ENCODE measurements at places on chromosomes 7 and 10.

DNA sequence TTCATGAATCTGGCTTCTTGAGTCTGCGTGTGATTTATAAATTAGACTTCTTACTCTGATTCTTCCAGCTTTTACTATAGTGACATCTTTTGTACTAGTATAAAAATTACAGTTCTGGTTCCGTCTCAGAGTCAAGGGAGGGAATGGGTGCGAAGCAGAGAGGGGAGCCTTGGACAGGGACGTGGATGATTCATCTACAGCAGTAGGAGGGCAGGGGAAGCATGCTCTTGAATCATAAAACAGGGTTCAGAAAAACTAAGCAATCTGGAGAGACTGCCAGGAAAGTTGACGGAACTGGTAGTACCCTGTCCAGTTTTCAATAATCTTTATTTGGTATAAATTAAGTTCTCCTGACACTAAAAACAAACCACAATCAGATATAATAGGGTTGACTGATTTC is 58.1 kb downstream of the ITGA8 start:
- DNase-seq: peak; percentile 46

GRCh38 chr7:103915680-103916357 is 73.6 kb downstream of the RELN start:
- no peak for DNase-seq

DNA sequence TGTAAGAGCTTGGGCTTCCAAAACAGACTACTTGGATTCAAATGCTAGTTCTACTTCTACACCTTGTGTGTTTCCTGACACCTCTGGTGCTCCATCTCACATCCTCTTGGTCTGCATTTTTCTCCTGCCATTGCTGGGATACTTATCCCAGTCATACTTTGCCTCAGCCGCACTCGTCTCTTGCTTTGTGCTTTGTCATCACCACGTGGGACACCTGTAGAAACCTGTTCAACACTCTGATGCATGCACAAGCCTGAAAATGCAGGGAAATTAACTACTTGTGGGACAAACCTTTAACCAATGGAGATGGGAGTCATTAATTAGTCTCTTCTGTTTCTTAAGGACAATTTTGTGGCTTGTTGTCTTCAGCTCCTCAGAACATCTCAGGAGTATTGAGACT is 94.2 kb upstream of the PHYHIPL start:
- no peak for DNase-seq

GRCh38 chr10:14579405-14579804 is 195.3 kb downstream of the FAM107B start:
- no peak for DNase-seq

DNA sequence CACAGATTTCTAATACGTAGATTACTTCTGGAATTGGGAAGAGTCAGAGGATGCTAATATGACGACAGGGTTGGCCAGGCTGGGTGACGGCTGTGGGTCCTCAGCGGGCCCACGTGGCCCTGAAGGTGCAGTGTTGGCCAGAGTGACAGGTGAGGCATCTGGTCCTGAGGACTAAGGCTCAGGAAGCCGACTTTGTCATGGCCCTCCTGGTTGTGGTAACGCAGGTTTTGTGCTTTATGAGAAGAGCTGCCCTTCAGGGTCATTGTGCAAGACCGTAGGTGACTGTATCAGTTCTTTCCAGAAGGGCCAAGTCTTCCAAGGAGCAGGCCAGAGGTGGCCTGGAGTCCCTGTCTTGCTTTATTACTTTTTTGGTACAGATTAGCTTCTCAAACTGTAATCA is 2.5 kb downstream of the EIF3B start:
- DNase-seq: no peak

DNA sequence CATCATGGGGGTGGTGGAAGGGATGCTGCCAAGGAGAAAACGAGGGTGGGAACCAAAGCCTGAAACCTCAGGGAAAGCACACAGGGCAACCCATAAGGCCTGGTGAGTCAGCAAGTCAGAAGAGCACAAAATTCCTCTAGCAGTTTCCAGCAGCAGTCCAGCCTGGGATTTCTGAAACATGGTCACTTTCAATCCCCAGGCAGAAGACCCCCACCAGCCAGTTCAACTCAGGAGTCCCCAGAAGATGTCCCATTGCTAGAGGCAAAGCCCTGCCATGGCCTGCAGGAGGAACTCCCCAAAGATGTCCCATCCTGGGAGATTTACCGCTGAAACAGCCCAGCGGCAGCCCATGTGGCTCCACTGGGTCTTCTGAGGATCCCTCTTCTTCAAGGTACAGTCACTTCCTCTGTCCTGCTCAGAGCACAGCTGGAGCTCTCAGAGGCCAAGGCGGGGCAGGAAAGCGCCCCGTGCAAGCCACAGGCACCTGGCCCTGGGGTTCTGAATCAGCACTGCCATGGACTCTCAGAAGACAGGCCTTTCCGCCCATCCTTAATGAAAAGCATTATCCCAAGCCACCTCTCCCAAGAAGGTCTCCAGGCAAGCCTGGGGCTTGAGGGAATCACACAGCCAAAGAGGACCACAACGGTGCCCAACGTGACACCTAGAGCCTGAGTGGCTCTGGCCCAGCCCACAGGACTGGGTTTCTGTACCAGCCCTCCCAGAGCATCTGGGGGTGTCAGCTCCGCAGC is 196.9 kb downstream of the GRID1 start:
- DNase-seq: no peak

- DNase-seq: no peak
Measured at GRCh38 chr10:97087296-97087695, 98.5 kb downstream of the SLIT1 start.

- DNase-seq: no peak
Measured at GRCh38 chr7:17687361-17687760, 252.9 kb downstream of the SNX13 start.

DNA sequence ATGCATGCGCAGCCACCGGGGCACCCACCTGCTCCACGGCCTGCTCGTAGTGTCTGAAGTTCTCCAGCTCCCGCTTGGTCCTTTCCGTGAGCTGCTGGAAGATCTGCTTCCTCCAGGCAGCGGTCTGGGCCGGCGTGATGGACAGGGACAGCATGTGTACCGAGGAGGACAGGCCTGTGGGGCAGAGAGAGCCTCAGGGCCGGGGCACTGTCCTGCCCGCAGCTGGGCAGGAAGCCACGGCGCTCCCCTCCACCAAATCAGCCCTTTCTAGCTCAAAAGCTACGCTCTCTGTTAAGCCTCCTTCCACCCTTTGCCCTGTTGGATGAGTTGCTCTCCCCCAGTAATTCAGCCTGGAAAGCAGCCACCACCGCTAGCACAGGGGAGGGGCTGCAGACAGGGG is 19.2 kb downstream of the TECPR1 start:
- no peak for DNase-seq

- DNase-seq: peak; percentile 76
Measured at GRCh38 chr10:97851341-97852001, 1.8 kb downstream of the GOLGA7B start.

GRCh38 chr10:90718182-90718581 is 139.7 kb downstream of the HTR7 start:
- DNase-seq: no peak

DNA sequence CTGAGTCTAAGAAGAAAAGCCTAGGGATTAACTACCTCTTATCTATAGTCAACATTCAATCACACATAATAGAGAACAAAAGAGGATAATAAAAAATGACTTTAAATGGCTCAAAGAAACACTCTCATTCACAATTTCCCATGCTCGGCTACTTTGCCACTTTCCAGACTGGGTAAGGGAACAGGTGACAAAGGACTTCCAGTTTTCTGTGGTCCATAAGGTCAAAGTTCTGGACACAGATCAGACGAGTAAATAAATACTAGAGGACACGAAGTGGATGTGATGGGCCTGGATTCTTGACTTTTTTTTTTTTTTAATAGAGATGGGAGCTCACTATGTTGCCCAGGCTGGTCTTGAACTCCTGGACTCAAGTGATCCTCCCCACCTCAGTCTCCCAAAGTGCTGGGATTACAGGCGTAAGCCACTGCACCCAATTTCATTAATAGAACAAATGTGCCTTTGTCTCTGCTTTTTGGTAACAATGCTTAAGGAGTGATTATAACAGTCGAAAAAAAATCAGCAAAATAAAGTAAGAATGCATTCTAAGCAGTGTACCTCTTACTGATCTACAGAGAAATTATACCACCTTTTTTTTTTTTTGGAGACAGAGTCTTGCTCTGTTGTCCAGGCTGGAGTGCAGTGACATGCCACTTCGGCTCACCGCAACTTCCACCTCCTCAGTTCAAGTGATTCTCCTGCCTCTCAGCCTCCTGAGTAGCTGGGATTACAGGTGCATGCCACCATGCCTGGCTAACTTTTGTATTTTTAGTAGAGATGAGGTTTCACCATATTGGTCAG is 70.6 kb downstream of the WAPL start:
- DNase-seq: no peak

GRCh38 chr7:22083704-22084240 is 138.1 kb upstream of the CDCA7L start:
- DNase-seq: no peak

DNA sequence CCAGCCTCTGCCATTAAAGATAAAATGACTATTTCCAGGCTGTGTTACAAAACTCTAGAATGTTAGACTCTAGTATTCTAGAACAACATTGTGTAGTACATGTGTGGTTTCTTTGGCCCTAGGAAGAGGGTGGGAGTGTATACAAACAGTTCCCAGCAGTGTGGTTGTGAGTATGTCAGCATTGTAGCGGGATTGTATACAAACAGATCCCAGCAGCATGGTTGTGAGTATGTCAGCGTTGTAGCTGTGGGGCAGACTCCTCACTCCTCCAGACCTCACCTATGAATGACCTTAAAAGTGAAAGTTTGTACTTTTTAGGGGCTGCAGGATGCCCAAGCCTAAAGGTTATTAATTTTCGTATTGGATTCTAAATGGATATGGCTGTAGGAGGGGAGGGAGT is 6.9 kb upstream of the ACSL5 start:
- no peak for DNase-seq

DNA sequence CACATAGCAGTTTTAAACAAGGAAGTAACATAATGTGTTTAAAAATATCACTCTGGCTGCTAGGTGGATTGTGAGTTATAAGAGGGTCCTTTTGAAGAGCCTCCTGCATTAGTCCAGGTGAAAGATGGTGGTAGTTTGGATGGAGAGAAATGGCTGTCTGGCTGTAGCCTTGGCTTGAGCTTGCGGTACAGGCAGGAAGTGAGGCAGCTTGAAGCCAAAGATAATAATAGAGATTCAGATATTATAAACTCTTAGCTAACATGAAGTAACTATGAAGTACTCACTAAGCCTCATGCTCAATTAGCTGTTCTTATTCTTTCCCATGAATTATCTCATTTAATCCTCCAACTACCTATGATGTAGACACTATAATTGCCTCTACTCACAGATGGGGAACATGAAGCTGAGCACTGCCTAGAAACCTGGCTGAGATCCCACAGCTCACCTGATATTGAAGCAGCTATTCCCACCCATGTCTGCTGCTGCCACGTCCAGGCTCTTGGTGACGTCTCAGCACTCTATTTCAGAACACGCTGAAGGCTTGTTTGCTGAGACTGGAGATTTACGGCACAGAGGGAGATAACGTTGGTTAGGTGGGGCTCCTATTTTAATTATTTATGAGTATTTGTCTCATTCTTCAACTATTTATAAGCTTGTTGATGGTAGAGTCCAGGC is 10.4 kb downstream of the C10orf120 start:
- no peak for DNase-seq

- DNase-seq: no peak
Measured at GRCh38 chr10:129932751-129933433, 31.2 kb downstream of the EBF3 start.

DNA sequence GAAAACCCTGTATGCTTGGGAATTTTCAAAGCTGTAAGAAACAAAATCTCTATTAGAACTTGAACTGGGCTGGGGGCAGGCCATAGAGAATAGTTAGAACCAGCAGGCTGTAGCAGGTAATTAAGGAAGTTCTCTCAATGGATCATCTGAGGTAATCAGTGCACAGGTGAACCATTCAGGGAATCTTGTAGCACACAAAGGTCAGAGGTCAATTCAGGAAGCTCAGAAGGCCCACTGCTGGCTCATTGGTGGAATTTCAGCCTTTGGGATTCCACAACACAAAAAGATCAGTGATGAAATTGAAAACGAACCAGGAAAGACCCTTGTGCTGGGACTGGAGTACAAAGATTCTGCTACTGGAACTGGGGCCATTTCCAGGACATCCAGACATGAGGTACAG is 82.0 kb downstream of the TMEM168 start:
- no peak for DNase-seq

GRCh38 chr7:38525857-38526256 is 105.3 kb downstream of the AMPH start:
- DNase-seq: no peak

DNA sequence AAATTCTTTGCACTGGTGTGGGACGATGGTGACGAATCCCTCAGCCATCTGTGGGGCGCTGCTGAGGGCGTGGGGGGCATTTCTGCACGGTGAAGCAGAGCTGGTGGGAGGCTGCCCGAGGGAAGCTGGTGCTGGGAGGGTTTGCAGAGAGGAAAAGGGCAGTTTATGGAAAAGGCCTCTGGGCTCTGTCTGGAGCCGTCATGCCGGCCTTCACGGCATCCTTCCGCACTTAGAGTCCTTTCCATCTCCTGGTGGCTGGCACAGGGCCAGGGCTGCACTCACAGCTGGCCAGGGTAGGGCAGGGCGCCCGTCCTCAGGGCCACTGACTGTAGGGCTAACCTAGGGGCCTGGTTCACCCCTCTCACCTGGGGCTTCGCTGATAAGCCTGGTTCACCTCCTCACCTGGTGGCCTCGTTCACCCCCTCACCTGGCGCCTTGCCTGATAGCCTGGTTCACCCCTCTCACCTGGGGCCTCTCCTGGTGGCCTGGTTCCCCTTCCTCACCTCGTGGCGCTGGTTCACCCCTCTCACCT is 598 bp upstream of the AMZ1 start:
- no peak for DNase-seq
